T follicular helper cell (primary cell): ENCODE measurements at places on chromosomes 7 and 10.

GRCh38 chr10:84256510-84257342 lies 11.9 kb downstream of the RGR start:
- peak; percentile 4 for DNase-seq

GRCh38 chr10:17154116-17154515 lies 24.5 kb upstream of the CUBN start:
- DNase-seq = no peak

GRCh38 chr10:4119107-4119506 lies 334.1 kb upstream of the KLF6 start:
- no peak for DNase-seq

GRCh38 chr10:128729910-128730420 lies 603.7 kb upstream of the MKI67 start:
- DNase-seq = no peak

- DNase-seq = no peak
Measured at GRCh38 chr7:110375068-110375467, 715.9 kb upstream of the LRRN3 start.

- DNase-seq = no peak
Measured at GRCh38 chr10:114648368-114648767, 9.7 kb downstream of the ABLIM1 start.

DNA sequence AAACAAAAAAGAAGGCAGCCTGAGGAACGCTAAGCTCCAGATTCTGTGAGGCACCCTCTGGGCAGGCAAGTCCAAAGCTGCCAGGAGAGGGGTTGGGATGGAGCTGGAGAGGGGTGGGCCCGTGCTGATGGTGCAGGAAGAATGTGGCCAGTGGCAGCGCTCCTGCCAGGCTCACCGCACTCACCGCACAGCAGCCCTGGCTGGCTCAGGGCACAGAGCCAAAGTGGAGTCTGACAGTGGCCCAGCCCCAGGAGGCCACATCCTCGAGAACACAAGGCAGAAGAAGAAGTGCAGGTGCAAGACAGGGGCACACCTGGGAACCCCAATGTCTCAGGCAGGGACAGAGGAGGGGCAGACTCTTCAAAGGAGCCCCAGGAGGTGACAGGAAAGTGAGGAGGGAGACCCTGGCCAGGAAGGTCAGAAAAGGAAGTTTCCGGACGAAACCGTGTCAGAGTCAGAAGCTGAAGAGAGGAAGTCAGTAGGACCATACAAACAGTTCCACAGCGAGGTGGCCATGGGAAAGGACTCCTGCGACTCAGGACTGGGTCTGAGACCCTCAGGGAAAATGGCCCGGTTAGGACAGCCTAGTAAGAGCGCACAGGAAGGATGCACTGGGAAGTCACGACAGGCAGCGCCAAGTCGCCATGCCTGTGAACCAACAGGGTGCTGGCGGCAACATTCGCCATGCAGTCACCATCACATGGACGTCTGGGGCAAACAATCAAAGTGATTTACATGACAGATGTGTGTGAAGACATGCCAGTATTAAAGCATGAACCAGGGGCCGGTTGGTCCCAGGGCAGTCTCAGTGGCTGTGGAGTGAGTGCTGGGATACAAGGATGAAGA lies 54.4 kb downstream of the COBL start:
- DNase-seq = no peak

GRCh38 chr10:58023341-58024073 lies 244.2 kb downstream of the IPMK start:
- no peak for DNase-seq

DNA sequence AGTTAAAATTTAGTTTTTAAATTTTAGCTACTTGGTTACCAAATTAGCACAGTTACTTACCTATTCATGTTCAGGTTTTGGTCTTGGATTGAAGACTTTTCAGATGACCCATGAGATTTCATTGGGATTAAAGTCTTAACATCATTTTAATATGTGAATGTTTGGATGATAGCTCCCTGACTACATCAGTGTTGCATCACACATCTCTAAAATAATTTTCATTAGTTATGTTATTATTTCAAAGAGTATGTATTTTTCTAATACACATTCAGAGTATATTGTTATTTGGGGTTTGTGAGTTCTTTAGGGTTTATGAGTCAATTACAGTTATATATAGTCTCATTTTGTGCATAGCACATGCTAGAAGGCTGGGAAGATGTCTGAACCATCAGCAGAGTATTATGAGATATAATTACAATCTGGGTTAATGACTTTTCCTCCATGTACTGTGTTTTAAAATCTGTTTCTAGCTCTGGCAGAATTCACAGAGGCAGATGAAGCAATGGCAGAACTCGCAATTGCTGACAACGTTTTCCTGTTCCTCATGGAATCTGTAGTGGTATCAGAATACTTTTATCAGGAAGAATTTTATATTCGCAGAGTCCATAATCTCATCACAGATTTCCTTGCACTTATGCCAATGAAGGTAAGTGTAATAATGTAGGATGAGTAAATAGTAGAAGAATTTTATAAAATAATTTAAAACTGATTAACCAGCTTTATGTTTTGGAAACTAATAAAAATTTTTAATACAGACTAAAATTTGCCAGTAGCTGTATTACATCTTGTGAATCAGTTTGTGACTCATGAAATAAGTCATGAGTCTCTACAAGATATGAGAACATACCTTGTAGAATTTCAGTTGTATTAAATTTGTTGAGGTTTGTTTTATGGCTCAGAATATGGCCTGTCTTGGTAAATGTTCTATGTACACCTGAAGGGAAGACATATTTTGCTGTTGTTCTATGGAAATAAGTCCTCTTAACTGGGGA lies 26.9 kb downstream of the NUP205 start:
- DNase-seq = no peak

- no peak for DNase-seq
Measured at GRCh38 chr10:12644380-12645144, 295.2 kb downstream of the CAMK1D start.

- no peak for DNase-seq
Measured at GRCh38 chr10:10872035-10872673, 145.5 kb upstream of the CELF2 start.

- no peak for DNase-seq
Measured at GRCh38 chr7:5230265-5231067, 40.4 kb downstream of the WIPI2 start.

DNA sequence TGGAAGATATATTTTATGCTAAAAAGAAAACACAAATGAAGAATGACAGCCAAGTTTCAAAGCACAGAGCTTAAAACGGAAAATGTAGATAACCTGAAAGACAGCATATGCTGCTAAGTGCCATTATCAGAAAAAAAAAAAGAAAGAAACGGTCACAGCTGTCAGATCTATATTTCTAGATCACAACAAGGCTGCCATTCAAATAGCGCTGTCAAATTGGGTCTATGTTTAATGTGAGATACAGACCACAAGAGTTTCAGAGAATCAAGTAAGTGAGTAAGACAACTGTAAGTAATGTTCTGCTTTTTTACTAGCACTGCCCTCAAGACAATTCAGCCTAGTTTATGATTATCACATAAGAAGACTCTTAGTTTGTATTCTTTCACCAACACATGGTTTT lies 66.1 kb upstream of the RNF148 start:
- no peak for DNase-seq
